Natural killer cell treated with Interleukin-12 subunit alpha and Interleukin-12 subunit beta and Interleukin-15 and Interleukin-18, amount 100 ng/mL, for 72 hours (primary cell): ENCODE measurements at places on chromosomes 13 and 19.

GRCh38 chr13:71877256-71877653 lies 10.3 kb upstream of the DACH1 start:
- DNase-seq = no peak
- no peaks in the 10 kb centered on the region for H3K27me3 ChIP-seq
- H3K36me3 ChIP-seq = no peaks in the 10 kb centered on the region
- no peak overlapping the region for H3K4me3 ChIP-seq

DNA sequence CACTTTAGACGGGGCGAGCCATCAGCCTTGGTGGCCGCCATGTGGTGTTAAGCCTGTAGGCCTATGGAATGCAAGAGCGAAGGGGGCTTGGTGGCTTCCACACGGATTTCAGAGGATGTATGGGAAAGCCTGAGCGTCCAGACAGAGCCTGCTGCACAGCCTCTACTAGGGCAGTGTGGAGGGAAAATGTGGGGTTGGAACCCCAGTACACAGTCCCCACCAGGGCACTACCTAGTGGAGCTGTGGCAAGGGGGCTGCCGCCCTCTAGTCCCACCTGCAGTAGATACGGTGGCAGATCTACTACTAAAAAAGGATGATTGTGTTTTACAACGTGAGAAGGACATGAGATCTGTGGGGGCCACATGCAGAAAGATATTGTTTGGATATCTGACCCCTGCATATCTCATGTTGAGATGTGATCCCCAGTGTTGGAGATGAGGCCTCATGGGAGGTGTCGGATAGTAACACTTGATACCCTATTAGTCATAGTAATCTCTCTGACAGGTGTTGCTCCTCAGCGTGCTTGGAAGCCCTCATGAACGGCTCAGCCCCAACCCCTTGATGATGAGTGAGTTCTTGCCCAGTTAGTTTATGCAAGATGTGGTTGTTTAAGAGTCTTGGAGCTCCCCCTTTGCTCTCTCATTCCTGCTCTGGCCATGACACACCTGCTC lies 45.6 kb downstream of the LHFPL6 start:
- H3K27ac ChIP-seq = no peak overlapping the region
- no peak for DNase-seq

DNA sequence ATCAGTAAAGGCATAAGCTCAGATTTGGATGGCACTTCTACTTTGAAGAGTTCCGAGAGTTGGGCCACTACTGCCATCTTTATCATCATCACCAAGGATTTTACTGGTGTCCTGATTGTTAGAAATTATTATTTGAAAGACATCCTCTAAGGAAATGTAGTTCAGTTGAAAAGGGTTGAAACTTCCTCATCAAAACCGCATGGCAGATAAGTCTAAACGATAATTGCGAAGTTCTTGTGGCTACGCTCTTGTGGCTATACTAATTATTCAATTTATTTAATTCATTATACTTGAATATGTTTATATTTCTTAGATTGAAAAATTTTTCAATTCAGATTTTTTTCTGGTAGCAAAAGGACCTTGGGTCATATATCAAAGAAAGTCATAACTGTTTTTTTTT lies 22.4 kb downstream of the TNFRSF19 start:
- no peak overlapping the region for H3K4me3 ChIP-seq
- DNase-seq = no peak
- H3K27ac ChIP-seq = no peak overlapping the region
- peaks cover 27% of the 10 kb centered on the region for H3K27me3 ChIP-seq

DNA sequence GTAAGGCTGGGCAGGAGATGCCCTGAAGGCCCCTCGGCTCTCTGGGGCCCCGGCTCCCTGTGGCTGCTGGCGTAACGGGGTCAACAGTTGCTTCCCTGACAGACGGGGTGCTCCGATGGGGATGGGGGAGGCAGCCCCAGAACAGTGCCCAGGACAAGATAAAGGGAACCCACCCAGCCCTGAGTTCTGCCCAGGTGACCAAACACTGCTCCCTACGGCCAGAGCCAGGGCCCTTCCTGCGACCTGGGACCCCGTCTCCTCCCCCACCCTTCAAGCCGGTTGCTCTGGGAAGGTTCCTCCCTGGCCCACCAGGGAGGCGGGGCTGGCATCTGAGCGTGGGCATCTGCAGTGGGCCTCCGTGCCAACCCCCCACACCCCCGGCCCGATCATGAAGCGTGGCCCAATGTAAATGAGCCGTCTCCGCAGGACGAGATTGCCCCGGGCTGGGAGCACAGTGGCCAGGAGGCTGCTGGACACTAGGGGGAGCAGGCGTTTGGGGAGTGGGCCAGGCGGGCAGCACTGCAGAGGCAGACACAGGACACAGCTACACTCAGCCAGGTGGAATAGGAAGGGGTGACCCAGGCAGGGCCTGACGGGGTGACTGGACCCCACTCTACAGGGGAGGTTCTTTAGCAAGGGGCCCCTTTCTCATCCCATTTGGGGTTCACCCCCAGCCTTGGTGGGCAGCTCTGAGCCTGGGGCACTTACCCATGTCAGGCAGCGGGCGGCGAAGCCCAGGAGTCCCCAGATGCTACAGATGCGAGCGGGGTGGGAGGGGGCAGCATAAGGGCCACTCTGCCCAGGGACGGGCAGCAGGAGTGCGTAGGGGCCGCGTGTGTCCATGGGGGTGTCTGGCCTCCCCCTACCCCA lies 1.2 kb upstream of the NKPD1 start:
- H3K27ac ChIP-seq = no peak overlapping the region
- no peaks in the 10 kb centered on the region for H3K36me3 ChIP-seq
- H3K27me3 ChIP-seq = peaks cover 16% of the 10 kb centered on the region
- H3K4me3 ChIP-seq = no peak overlapping the region
- DNase-seq = no peak

DNA sequence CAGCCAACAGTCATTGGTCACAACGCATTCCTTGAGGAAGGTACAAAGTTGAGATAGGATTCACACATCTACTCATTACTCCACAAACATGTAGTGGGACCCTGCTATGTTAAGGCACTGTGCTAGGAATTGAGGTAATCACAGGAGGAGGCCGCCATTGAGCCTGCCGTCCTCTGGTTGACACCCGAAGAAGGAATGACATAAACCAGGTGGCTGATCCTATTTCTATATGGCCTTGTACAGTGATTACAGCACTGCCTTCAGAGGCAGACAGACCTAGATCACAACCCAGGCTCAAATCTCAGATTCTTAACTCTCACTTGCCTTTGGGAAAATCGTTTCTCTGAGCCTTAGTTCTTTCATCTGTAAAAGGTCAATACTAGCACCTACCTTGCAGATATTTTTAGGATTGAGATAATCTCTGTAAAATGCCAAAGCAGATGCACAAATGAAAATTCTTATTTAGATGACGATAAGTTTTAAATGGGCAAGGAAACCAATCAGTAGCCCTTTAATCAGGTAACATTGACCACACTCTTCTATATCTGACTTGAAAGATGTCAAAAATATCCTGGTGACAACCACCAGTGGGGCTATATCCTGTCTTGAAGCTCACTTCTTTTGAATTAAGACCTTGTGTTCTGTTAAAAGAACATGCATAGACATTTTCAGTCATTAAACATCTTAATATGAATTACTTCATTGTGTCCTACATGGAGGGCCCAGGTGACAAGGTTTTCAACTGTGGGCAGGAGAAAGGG lies 251.6 kb downstream of the KCTD12 start:
- H3K4me3 ChIP-seq = no peak overlapping the region
- H3K4me1 ChIP-seq = no peaks in the 10 kb centered on the region
- H3K27ac ChIP-seq = no peak overlapping the region
- no peaks in the 10 kb centered on the region for H3K36me3 ChIP-seq

- no peak overlapping the region for H3K4me3 ChIP-seq
- H3K4me1 ChIP-seq = peaks cover 29% of the 10 kb centered on the region
- H3K27ac ChIP-seq = no peak overlapping the region
- DNase-seq = no peak
Measured at GRCh38 chr19:52142001-52142595, 2.4 kb upstream of the ZNF616 start.

- H3K4me1 ChIP-seq = no peaks in the 10 kb centered on the region
- H3K27me3 ChIP-seq = peaks cover 22% of the 10 kb centered on the region
- H3K4me3 ChIP-seq = no peak overlapping the region
- DNase-seq = no peak
- no peaks in the 10 kb centered on the region for H3K36me3 ChIP-seq
- H3K27ac ChIP-seq = no peak overlapping the region
Measured at GRCh38 chr13:59641817-59642216, 521.9 kb downstream of the DIAPH3 start.

- H3K27ac ChIP-seq = no peak overlapping the region
- peaks cover 5% of the 10 kb centered on the region for H3K36me3 ChIP-seq
- peaks cover 20% of the 10 kb centered on the region for H3K4me1 ChIP-seq
- no peaks in the 10 kb centered on the region for H3K27me3 ChIP-seq
Measured at GRCh38 chr13:97385854-97386253, 48.1 kb upstream of the RAP2A start.

DNA sequence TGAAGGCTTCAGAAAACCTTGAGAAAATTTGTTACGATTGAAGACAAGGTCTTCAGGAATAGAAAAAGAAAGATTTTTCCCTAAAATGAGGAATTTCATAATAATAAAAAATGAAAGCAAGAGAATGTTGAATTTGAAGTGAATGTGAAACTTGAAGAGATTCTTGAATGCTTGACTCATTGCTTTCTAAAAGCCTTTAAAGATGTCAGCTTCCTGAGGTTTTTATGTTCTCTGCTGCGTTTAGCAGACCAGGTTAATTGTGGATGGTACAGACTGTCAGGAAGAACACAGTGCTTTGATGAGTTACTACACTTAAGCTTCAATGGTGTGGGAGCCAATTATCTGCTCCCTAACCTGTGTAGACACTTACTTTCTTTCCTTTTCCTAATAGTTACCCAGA lies 96.3 kb upstream of the FNDC3A start:
- peak overlapping the region; percentile 99 for H3K27ac ChIP-seq
- DNase-seq = no peak
- peaks cover 4% of the 10 kb centered on the region for H3K36me3 ChIP-seq
- peaks cover 46% of the 10 kb centered on the region for H3K4me1 ChIP-seq

GRCh38 chr13:29598321-29598720 lies 2.8 kb upstream of the SLC7A1 start:
- H3K27me3 ChIP-seq = peaks cover 8% of the 10 kb centered on the region
- no peak overlapping the region for H3K27ac ChIP-seq
- H3K4me1 ChIP-seq = peaks cover 10% of the 10 kb centered on the region
- DNase-seq = no peak
- no peak overlapping the region for H3K4me3 ChIP-seq

GRCh38 chr19:15187026-15188007 lies 13.5 kb downstream of the NOTCH3 start:
- no peaks in the 10 kb centered on the region for H3K4me1 ChIP-seq
- H3K36me3 ChIP-seq = no peaks in the 10 kb centered on the region
- H3K27ac ChIP-seq = no peak overlapping the region

GRCh38 chr13:97242755-97243497 lies 20.8 kb downstream of the MBNL2 start:
- H3K4me3 ChIP-seq = no peak overlapping the region
- no peak for DNase-seq
- no peaks in the 10 kb centered on the region for H3K27me3 ChIP-seq
- peaks cover 34% of the 10 kb centered on the region for H3K4me1 ChIP-seq
- H3K36me3 ChIP-seq = no peaks in the 10 kb centered on the region

- peaks cover 34% of the 10 kb centered on the region for H3K36me3 ChIP-seq
- H3K4me3 ChIP-seq = no peak within 1 kb of the TSS
- H3K27me3 ChIP-seq = no peaks in the 10 kb centered on the region
Measured at GRCh38 chr13:50015258-50015657, at the start of gene KCNRG. KCNRG (plus strand) TSS chr13:50015444; CDS start chr13:50015494, 50 bp downstream.

DNA sequence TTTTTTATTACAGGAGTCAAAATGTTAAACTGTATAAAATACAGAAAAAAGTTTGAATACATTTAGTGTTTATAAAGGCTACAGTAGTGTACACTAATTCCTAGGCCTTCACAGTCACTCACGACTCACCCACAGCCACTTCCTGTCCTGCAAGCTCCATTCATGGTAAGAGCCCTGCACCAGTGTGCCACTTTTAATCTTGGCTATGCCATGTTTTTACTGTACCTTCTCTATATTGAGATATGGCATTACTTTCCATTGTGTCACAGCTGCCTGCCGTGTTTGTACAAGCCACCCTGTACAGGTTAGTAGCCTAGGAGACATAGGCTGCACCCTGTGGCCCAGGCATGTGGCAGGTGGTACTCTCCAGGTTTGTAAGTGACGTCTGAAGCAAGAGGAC lies 32.1 kb downstream of the C1QTNF9 start:
- H3K4me1 ChIP-seq = peaks cover 6% of the 10 kb centered on the region
- no peak for DNase-seq
- H3K27me3 ChIP-seq = peaks cover 10% of the 10 kb centered on the region
- H3K27ac ChIP-seq = no peak overlapping the region

DNA sequence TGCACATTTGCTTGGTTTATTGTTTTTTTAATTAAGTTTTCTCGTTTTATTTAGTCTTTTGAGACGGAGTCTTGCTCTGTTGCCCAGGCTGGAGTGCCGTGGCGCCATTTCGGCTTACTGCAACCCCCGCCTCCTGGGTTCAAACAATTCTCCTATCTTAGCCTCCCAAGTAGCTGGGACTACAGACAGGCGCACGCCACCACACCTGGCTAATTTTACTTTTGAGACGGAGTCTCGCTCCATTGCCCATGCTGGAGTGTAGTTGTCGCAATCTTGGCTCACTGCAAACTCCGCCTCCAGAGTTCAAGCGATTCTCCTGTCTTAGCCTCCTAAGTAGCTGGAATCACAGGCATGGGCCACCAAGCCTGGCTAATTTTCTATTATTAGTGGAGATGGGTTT lies 1.3 kb downstream of the RPS9 start:
- H3K27ac ChIP-seq = peak overlapping the region; percentile 97
- no peak for DNase-seq
- peaks cover 51% of the 10 kb centered on the region for H3K4me1 ChIP-seq
- no peaks in the 10 kb centered on the region for H3K27me3 ChIP-seq
- peak overlapping the region; percentile 97 for H3K4me3 ChIP-seq

DNA sequence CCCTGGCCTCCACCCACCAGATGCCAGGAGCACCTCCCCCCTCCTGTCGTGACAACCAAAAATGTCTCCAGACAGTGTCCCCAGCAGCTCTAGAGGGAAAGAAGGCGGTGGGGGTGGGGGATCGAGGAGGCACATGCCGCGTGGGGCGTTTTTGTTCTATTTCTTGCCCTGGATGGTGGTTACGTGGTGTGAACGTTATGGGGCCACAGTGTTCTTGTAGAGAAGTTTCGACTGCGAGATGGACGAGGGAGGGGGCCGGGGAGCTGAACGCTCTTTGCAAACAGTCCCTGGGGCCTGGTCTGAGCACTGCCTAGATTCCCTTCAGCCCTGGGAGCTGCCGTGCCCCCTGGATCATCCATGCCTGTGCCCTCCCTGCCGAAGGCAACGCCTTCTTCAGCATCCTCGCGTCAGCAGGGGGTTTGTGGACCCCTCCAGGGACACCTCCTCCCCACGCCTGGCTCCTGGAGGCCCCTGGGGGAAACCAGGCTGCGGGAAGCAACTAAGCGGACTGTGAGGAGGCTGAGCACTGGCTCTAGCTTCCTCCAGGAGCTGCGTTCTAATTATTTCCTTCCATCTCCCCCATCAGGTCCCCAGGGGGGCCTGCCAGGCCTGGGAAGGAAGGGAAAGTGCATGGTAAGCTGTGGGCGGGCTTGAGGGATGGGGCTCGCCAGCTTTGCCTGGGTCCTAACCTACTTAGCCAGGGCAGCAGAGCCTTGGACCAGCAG lies 131.5 kb downstream of the IER2 start:
- H3K27me3 ChIP-seq = peaks cover 4% of the 10 kb centered on the region
- no peak overlapping the region for H3K27ac ChIP-seq
- DNase-seq = no peak

GRCh38 chr13:71902676-71903075 lies 35.7 kb upstream of the DACH1 start:
- no peak for DNase-seq
- no peak overlapping the region for H3K27ac ChIP-seq
- no peaks in the 10 kb centered on the region for H3K27me3 ChIP-seq
- no peak overlapping the region for H3K4me3 ChIP-seq

GRCh38 chr19:48967346-48968178 lies 2.5 kb downstream of the FTL start:
- H3K27me3 ChIP-seq = no peaks in the 10 kb centered on the region
- DNase-seq = no peak
- peak overlapping the region; percentile 86 for H3K27ac ChIP-seq
- H3K4me1 ChIP-seq = peaks cover 53% of the 10 kb centered on the region
- H3K36me3 ChIP-seq = peaks cover 7% of the 10 kb centered on the region
- H3K4me3 ChIP-seq = peak overlapping the region; percentile 100
